ENCODE measurements at places on chromosomes 12 and 14. TPM values are rescaled to one million over a fixed set of nuclear protein-coding genes. Genes with fewer than 3 reads are reported as not detected.

GRCh38 chr12:29547151-29547632, 49.7 kb upstream of the OVCH1 start:
- no peak for DNase-seq

- no peak for DNase-seq
Observed at GRCh38 chr12:57602544-57602943, 2.1 kb upstream of the DTX3 start.

Gene ADCY4
- 59.6 TPM for total RNA-seq

Gene FLVCR2
- total RNA-seq = 9.5 TPM

Gene TTC6
- not detected for total RNA-seq

- DNase-seq = no peak
Observed at GRCh38 chr14:86115972-86116371, 586.0 kb downstream of the FLRT2 start.

Gene GLT8D2
- total RNA-seq = 6.3 TPM

Gene KRT75
- not detected for total RNA-seq

GRCh38 chr14:24279301-24280186, 8.1 kb upstream of the RABGGTA start:
- no peak for DNase-seq

GRCh38 chr12:51083126-51083833, at the start of gene CSRNP2:
CSRNP2 (minus strand) TSS chr12:51083596; CDS start chr12:51076561, 7,035 bp downstream.
- DNase-seq = peak; percentile 99

Gene TMEM179
- not detected for total RNA-seq

Gene ARMH4
- 3.4 TPM for total RNA-seq

GRCh38 chr12:20508962-20509361, 140.6 kb downstream of the PDE3A start:
- no peak for DNase-seq

DNA sequence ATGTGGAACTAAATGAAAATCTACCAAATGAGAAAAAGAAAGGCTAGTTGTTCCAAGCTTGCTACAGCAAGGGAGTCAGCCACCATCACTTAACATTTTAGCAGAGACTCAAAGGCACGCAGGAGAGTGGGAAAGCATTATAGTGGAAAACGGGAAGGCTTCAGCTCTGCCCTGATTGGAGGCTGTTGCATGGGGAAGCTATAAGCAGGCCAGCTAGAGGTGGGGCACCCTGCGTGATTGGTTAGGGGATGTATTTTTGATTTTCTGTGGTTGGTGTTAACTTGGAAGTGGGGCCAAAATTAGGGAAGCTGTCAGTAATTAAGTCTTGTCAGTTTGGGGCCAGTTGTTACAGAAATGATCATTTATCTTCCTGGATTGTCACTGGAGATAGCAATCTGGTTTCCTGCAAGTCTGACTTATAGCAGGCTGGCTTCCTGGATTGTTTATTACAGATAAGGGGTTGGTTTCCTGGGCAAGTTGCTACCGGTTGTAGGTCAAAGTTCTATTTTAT, 93.9 kb downstream of the FAR2 start:
- no peak for DNase-seq

- no peak for DNase-seq
Observed at GRCh38 chr12:6532927-6533652, 1.2 kb upstream of the GAPDH start.

Gene SMCO2
- not detected for total RNA-seq

DNA sequence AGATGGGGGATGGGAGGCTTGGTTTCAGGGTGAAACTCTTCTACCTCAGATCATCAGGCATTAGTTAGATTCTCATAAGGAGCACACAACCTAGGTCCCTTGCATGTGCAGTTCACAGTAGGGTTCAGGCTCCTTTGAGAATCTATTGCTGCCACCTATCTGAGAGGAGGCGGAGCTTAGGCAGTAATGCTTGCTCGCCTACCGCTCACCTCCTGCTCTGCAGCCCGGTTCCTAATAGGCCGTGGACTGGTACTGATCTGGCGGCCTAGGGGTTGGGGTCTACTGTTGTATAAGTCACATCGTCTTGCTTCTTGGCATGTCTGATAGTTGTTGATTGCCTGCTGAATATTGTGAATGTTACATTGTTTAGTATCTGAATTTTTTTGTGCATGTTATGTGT, 12.2 kb downstream of the SCYL2 start:
- no peak for DNase-seq

Gene EXOC3L4
- 2.0 TPM for total RNA-seq

Gene KRT82
- total RNA-seq = not detected

Gene WNT1
- not detected for total RNA-seq

Gene PLA2G1B
- 1.8 TPM for total RNA-seq

- DNase-seq = no peak
Observed at GRCh38 chr14:59354666-59355065, 110.5 kb downstream of the GPR135 start.

- DNase-seq = peak; percentile 94
Observed at GRCh38 chr14:68795597-68796417, 2.9 kb upstream of the ZFP36L1 start.

- DNase-seq = no peak
Observed at GRCh38 chr14:94180655-94181271, 6.6 kb downstream of the PPP4R4 start.

DNA sequence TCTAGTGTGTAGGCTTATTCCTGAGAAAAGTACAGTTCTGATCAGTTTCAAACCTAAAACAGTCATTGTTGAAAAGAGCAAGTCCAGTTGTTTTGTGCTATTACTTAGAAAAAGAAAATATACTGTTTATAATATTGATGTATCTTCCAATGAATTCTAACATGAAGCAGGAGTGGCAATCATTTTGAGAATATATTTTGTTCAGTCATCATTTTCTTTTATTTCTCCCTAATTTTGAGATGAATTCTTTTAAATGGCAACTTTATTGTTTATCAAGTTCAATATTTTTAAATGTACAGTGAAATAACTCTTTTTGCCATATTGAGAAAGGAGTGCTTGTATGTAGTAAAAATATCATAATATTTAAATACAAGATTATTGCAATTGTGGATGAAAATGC, 862.2 kb upstream of the MDGA2 start:
- no peak for DNase-seq

Gene PAX9
- total RNA-seq = not detected

DNA sequence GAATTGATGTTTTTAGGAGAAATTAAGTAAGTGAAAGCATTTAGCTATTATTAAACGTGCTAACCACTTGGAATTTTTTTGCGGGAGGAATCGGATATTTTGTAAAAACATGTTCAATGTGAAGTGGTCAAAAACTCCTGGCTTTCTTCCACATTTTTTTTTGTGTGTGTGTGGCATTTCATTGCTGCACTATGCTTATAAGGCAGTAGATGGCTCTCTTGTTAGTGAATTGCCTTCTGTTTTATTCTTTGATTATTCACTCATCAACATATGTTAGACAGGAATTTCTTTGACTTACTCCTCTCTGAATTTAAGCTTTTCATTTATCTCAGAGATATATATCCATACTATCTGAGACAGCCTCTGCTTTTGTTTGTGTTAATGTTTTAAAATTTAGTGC, 71.3 kb downstream of the DERA start:
- DNase-seq = no peak

Gene CACNA1C
- total RNA-seq = 6.8 TPM

Gene TAS2R9
- not detected for total RNA-seq

All from mesenteric fat pad (tissue), 1 donor.